Pericardium fibroblast (primary cell): ENCODE measurements at places on chromosomes 12 and 14. TPM values are rescaled to one million over a fixed set of nuclear protein-coding genes. Genes with fewer than 3 reads are reported as not detected.

Gene CEP170B
- 5.4 and 12.4 TPM in 2 replicates for total RNA-seq

Gene RNASE3
- total RNA-seq: not detected in 2 replicates

Gene SOAT2
- 0.12 TPM in 1 of 2 replicates, not detected in the other for total RNA-seq

Gene TUBA1B
- total RNA-seq: 467 and 912 TPM in 2 replicates

Gene KIF26A
- 0.17 TPM in 1 of 2 replicates, not detected in the other for total RNA-seq

Gene PPP4R4
- 0.12 and 0.26 TPM in 2 replicates for total RNA-seq

Gene SERPINA9
- total RNA-seq: not detected in 2 replicates

Gene TMEM132C
- 2.2 and 3.3 TPM in 2 replicates for total RNA-seq

Gene ALDH6A1
- 22.6 and 34.0 TPM in 2 replicates for total RNA-seq

Gene CCDC196
- not detected in 2 replicates for total RNA-seq

Gene KLHL33
- 0.09 and 0.12 TPM in 2 replicates for total RNA-seq

Gene CCDC177
- total RNA-seq: 0.12 TPM in 1 of 2 replicates, not detected in the other

Gene FAM181A
- not detected in 2 replicates for total RNA-seq

Gene CACNA1C
- 2.1 and 10.7 TPM in 2 replicates for total RNA-seq

Gene LPAR5
- total RNA-seq: 3.6 TPM in 1 of 2 replicates, not detected in the other

Gene ALDH1L2
- 65.1 and 85.1 TPM in 2 replicates for total RNA-seq
